Frontal cortex (tissue), 4 donors: ENCODE measurements at places on chromosomes 12 and 14. TPM values are rescaled to one million over a fixed set of nuclear protein-coding genes. Genes with fewer than 3 reads are reported as not detected.

DNA sequence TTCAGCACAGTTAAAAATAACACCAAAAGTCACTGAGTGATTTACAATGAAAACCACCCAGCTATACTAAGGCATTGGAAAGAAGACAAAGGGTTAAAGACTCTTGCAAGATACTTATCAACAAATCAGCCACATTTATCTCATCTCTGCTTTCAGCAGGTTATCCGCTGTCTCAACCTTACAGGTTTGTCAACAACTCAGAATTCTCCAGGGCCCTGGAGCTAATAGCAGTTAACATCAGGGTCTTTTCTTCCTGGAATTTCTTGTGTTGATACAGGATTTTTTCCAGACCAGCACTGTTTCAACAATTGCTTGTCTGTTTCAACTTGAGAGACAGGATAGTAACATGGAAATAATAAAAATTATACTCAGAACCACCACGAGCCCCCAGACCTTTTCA is 3.5 kb downstream of the PKP2 start:
- DNase-seq = no peak

DNA sequence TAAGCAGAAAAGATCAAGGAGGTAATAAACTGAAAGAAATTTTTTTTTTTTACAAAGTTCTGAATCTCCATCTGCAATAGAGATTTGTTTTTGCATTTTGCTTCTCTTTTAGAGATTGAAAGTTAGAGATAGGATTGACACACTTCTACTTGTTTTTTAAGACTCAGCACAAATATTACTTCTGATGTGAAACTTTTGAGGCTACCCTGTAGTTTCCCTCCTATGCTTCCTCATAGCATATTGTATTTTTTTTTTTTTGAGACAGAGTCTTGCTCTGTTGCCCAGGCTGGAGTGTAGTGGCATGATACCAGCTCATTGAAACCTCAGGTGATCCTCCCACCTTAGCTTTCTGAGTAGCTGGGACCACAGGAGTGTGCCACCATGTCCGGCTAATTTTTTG is 32.1 kb upstream of the SGPP1 start:
- no peak for DNase-seq

- DNase-seq = no peak
These were observed 585.6 kb downstream of the GALC start for GRCh38 chr14:87407344-87407743.

GRCh38 chr14:83909507-83909906 is 1620.4 kb upstream of the FLRT2 start:
- DNase-seq = no peak

HSPB8 gene
- total RNA-seq = 0.41 TPM

DNA sequence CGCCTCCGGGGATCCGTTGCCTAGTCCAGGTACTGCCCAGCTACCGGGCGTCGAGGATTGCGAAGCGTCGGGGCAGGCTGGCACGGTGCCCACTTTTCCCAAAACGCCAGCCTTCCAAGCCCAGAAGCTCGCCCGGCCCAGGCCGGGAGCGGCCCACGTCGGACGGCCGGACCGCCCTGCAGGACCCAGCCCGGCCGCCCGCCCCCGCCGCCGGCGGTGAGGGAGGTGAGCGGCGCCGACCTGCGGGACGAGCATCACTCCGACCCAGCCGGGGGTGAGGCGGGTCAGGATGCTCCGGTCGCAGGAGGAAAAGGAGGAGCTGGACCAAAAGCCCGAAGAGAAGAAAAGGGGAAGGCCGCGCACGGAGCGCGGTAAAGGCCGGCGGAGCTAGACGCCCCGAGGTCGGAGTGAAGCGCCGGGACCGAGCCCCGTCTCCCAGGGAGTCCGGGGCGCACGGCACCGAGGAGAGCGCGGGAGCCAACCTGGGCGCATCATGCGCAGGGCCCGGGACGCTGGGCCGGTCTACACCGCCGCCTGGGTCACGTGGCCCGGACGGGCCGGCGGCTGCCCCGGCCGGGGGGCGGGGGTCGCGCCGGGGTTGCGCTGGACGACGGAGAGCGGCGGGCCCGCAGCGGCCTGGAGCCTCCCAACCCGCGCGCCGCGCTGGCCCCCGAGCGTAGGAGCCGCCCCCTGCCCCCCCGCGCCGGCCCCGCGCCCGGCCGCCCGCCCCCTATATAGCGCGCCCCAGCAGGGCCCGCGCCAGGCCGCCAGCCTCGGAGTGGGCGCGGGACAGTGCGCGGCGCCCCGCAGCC is at the start of gene AQP5:
AQP5 (plus strand) TSS at position 762 of the 812 bp plus-strand sequence. CDS start 146 bp downstream, outside the sequence.
- DNase-seq = peak; percentile 62

DNA sequence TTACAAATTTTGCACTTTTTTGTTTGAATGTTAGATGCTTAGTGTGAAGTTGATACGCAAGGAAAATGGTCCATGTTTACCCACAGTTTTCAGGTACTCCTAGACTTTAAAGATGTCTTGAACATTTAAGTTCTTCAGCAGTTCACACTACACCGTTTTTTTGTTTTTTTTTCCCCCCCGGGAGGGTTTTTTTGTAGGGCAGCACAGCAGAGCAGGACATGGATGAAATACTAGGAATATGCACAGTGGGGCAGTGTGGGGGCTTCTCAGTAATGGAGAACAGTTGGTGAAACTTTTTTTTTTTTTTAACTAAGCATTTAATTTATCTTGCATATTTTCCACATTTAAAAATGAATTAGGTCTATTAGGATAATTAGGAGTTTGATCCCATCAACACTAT is 4.9 kb downstream of the RAN start:
- no peak for DNase-seq

GRCh38 chr14:71346685-71347084 is 439.4 kb downstream of the PCNX1 start:
- DNase-seq = no peak

DNA sequence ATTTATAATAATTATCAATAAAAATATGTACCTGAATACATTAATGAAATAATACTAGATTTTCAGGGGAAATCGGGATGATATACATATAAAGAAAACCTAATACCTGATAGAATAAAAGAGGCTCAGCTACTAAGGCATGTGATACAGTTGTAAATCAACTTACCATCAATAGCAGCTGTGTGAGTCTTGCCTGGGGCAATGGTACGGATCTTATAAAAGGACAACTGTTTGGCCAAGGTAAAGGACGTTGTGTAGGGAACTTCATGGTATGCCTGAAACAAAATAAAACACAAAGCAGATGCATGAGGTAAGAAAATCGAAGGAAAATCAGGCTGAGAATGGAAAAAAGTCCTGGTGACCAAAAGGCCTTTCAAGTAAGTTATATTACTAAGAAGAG is 25.4 kb downstream of the NEK9 start:
- DNase-seq = no peak

DNA sequence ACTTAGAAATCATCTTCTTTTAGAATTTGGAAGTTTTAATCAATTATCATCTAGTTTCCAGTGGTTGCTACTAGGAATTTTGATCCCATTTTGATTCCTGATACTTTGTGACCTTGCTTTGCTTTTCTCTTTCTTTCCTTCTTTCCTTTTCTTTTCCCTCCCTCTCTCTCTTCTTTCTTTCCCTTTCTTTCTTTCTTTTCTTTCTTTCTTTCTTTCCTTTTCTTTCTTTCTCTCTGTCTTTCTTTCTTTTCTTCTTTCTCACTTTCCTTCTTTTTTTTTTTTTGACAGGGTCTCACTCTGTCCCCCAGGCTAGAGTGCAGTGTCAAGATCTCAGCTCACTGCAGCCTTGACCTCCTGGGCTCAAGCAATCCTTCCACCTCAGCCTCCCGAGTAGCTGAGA is 81.5 kb upstream of the OSBPL8 start:
- DNase-seq = no peak

KLHDC1 gene
- total RNA-seq = 27.3 TPM

DNA sequence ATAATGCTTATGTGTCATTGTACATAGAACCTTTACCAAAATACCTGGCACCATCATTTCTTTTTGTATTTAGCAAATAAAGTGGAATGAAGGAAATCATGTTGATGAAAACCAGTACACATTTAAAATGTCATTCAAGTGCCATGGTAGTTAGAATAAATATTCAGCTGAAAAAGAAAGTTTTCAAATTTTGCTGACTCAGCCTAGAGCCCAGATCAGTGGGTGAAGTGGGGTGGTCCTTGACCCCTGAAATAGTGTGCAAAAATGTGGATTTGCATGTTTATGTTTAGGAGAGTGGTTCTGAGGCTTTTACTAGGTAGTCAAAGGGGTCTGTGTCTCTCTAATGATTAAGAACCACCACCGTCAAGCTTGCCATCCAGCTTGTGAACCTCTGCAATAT is 418.7 kb downstream of the ETNK1 start:
- no peak for DNase-seq

INSM2 gene
- not detected for total RNA-seq

KRT3 gene
- not detected for total RNA-seq

GRCh38 chr12:82867762-82868500 is 181.2 kb downstream of the TMTC2 start:
- no peak for DNase-seq

GRCh38 chr14:55976219-55976618 is 142.0 kb upstream of the PELI2 start:
- DNase-seq = no peak

- DNase-seq = no peak
These were observed 65.1 kb upstream of the DUSP6 start for GRCh38 chr12:89417246-89417977.

GMPR2 gene
- total RNA-seq = 51.8 TPM

USP44 gene
- 3.7 TPM for total RNA-seq

GRCh38 chr12:18753481-18754123 is 15.7 kb downstream of the CAPZA3 start:
- DNase-seq = no peak

DNA sequence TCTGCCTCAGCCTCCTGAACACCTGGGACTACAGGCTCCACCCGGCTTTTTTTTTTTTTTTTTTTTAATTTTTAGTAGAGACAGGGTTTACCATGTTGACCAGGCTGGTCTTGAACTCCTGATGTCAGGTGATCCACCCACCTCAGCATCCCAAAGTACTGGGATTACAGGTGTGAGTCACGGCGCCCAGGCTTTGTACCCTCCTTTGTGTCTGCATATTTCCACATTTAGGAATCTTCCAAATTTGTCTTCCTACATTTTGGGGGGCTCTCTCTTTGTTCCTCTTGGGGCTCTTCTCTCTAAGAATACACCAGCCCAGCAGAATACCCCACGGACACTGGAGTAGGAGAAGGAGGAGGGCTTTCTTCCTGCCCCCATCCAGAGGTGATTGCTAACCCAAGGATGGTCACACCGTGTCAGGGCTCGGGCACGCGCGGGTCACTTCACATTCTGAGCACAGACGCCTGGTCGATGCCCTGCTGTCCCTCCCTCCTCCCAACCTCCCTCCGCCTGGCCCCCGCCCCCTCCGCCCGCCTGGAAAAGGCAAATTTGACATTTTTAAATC is 2.1 kb upstream of the DNAJC22 start:
- no peak for DNase-seq

PPP4R4 gene
- total RNA-seq = 1.6 TPM

DNA sequence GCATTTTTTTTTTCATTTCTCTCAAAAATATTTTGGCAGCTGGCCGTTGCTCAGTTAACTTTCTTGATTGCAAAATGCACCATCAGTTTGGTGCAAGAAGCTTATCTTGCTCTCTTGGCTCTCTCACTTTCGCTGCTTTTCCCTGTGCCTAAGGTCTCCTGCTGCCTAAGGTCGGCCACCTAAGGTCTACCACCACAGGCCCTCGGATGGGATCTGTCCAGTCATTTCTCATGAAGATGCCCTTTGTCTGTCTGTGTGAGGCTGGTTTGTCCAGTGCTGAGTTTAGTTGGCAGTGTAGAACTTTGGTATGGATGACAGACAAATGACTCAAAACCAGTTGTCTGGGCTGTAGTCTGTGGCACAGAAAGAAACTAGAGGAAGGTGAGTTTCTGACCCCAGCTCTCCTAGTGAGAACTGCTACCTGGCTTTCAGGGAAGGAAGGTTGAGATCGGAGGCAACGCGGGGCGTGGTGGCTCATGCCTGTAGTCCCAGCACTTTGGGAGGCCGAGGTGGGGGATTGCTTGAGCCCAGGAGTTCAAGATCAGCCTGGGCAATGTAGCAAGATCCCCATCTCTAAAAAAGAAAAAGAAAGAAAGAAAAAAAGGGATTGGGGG is 2.6 kb downstream of the MLXIP start:
- no peak for DNase-seq

- no peak for DNase-seq
These were observed 38.6 kb downstream of the SPTSSA start for GRCh38 chr14:34423445-34423844.

GRCh38 chr14:99513183-99513694 is 32.0 kb downstream of the CCNK start:
- peak; percentile 5 for DNase-seq

NKX2-1 gene
- total RNA-seq = 0.82 TPM

CELA1 gene
- total RNA-seq = not detected
